ENCODE measurements at places on chromosomes 5 and 9.

GRCh38 chr9:70517926-70518610 lies 103.6 kb upstream of the KLF9 start:
- DNase-seq: no peak
- no peaks in the 10 kb centered on the region for H3K4me1 ChIP-seq
- no peaks in the 10 kb centered on the region for H3K36me3 ChIP-seq

- H3K27me3 ChIP-seq: no peaks in the 10 kb centered on the region
- H3K4me3 ChIP-seq: no peak overlapping the region
- H3K4me1 ChIP-seq: peaks cover 59% of the 10 kb centered on the region
- no peak for DNase-seq
- no peaks in the 10 kb centered on the region for H3K36me3 ChIP-seq
Observed at GRCh38 chr9:2567922-2568321, 53.7 kb upstream of the VLDLR start.

DNA sequence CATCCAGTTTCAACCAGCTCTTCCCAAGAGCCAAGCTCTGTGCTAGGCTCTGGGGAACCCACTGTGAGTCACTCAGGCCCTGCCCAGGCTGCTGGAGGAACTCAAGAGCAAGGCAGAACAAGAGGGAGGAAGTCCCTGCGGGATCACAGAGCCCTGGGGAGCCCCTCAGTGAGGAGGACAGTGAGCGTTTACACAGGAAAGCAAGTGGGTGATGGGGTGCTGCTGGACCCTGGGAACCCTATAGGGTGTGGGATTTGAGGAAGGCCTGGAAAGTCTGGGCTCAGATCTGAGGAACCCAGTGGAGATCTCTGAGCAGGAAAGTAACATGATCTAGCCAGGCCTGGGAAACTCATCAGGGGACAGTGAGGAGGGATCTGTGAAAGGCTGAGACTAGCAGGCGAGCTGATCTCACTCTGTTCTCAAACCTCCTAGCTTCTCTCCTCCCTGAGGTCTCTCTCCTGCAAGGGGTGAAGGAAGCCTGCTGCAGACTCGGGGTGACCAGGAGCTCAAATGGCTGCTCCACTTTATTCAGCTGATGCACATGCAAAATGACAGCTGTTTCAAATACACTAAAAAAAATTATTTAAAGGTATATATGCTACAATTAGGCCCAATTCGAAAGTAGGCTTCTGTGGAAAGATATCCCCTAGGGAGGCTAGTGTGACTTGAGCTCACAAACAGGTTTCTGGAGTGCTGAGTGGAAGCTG lies 70.0 kb downstream of the SHB start:
- H3K36me3 ChIP-seq: no peaks in the 10 kb centered on the region
- H3K27ac ChIP-seq: peak overlapping the region; percentile 67
- no peaks in the 10 kb centered on the region for H3K27me3 ChIP-seq
- peak; percentile 40 for DNase-seq
- H3K4me3 ChIP-seq: no peak overlapping the region

DNA sequence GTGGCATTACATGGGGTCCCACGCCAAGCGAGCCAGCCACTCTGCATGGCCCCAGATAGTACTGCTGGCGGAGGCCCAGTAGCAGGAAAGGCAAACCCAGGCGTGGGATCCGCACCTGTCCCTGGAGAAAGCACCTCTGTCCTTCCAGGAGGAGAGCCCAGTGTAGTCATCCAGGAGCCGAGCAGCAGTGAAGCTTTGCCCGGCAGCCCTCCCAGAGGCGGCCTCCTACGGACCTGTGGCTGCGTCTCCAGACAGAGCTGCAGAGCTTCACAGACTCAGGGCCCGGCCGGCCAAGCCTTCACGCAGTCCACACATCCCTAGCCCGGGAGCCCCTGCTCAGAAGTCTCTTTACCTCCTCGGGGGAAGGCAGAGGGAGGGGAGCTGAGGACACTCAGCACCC lies 100.8 kb upstream of the PPP1R26 start:
- no peaks in the 10 kb centered on the region for H3K4me1 ChIP-seq
- H3K36me3 ChIP-seq: no peaks in the 10 kb centered on the region
- DNase-seq: no peak
- no peak overlapping the region for H3K27ac ChIP-seq
- H3K4me3 ChIP-seq: no peak overlapping the region
- peaks cover 84% of the 10 kb centered on the region for H3K27me3 ChIP-seq

DNA sequence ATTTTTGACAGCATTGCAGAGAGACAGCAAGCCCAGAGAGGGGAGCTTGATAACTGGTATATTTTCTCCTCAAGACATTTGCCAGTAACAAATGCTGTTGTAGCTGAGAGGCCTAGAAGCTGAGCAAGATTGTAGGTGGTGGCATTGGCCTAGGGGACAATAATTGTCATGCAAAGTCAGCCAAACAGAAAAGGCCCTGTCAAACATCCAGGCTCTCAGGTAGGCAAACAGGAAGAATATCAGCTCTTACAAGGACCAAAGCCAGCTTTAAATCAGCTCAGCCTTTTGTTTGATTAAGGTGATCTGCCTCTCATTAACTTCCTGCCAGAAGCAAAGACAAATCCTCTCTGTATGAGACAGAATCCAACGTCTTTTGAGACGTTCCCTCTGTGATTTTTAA lies 29.7 kb upstream of the BARX1 start:
- DNase-seq: no peak
- H3K36me3 ChIP-seq: no peaks in the 10 kb centered on the region
- H3K27me3 ChIP-seq: peaks cover 13% of the 10 kb centered on the region
- no peaks in the 10 kb centered on the region for H3K4me1 ChIP-seq

DNA sequence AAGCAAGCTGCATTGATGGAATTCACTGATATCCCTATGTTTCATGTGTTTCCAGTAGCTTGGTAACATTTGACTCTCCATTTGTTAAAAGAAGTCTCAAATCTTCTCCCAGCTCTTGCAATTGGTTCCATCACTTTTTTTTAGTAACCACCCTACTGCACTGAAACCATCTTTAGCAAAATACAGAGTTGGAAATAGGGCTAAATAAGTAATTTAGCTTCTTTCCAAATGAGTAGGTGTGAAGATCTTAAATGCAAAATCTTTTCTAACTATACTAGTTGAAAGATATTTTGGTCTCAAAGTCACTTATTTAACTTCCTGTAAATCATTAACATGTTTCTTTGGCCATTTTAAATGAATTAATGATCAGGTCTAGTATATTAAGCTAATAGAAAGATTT lies 138.1 kb downstream of the DIRAS2 start:
- no peak overlapping the region for H3K27ac ChIP-seq
- H3K36me3 ChIP-seq: no peaks in the 10 kb centered on the region
- no peaks in the 10 kb centered on the region for H3K27me3 ChIP-seq
- H3K4me3 ChIP-seq: no peak overlapping the region
- no peaks in the 10 kb centered on the region for H3K4me1 ChIP-seq
- DNase-seq: no peak

- no peaks in the 10 kb centered on the region for H3K36me3 ChIP-seq
- no peak overlapping the region for H3K4me3 ChIP-seq
- H3K4me1 ChIP-seq: no peaks in the 10 kb centered on the region
- H3K27me3 ChIP-seq: no peaks in the 10 kb centered on the region
- H3K27ac ChIP-seq: no peak overlapping the region
Observed at GRCh38 chr9:124306098-124306735, 48.5 kb downstream of the NEK6 start.

- H3K36me3 ChIP-seq: no peaks in the 10 kb centered on the region
- DNase-seq: peak; percentile 19
- no peak overlapping the region for H3K4me3 ChIP-seq
- no peak overlapping the region for H3K27ac ChIP-seq
- H3K4me1 ChIP-seq: peaks cover 50% of the 10 kb centered on the region
- H3K27me3 ChIP-seq: no peaks in the 10 kb centered on the region
Observed at GRCh38 chr5:127068493-127069214, 4.6 kb downstream of the C5orf63 start.

DNA sequence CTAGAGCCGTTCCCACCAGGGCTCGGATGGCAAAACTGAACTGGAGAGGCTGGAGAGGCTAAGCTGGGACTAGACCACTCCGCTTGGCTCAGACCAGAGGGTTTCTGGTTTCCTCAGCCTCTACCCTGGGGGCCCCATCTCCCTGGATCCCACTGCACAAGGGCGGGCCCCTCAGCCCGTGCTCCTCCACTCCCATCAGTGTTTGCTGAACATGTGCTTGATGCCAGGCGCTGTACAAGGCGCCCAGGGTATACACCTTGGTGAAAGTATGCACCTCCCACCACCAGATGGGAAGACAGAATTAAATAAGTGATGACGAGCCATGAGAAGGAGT lies 18.0 kb downstream of the GPX3 start:
- H3K27ac ChIP-seq: peak overlapping the region; percentile 80
- H3K36me3 ChIP-seq: peaks cover 87% of the 10 kb centered on the region
- H3K4me3 ChIP-seq: no peak overlapping the region
- H3K4me1 ChIP-seq: peaks cover 45% of the 10 kb centered on the region
- no peaks in the 10 kb centered on the region for H3K27me3 ChIP-seq

GRCh38 chr9:7125231-7125630 lies 367.5 kb downstream of the KDM4C start:
- no peaks in the 10 kb centered on the region for H3K4me1 ChIP-seq
- no peak overlapping the region for H3K27ac ChIP-seq
- H3K36me3 ChIP-seq: peaks cover 21% of the 10 kb centered on the region
- no peak for DNase-seq
- no peak overlapping the region for H3K4me3 ChIP-seq

- no peak overlapping the region for H3K4me3 ChIP-seq
- DNase-seq: no peak
- no peaks in the 10 kb centered on the region for H3K4me1 ChIP-seq
- H3K27ac ChIP-seq: no peak overlapping the region
- no peaks in the 10 kb centered on the region for H3K36me3 ChIP-seq
- H3K27me3 ChIP-seq: peaks cover 32% of the 10 kb centered on the region
Observed at GRCh38 chr5:4877579-4877978, 262.6 kb upstream of the ADAMTS16 start.

- no peak overlapping the region for H3K4me3 ChIP-seq
- no peak overlapping the region for H3K27ac ChIP-seq
- peaks cover 29% of the 10 kb centered on the region for H3K36me3 ChIP-seq
Observed at GRCh38 chr5:168216989-168217388, 74.5 kb upstream of the WWC1 start.

DNA sequence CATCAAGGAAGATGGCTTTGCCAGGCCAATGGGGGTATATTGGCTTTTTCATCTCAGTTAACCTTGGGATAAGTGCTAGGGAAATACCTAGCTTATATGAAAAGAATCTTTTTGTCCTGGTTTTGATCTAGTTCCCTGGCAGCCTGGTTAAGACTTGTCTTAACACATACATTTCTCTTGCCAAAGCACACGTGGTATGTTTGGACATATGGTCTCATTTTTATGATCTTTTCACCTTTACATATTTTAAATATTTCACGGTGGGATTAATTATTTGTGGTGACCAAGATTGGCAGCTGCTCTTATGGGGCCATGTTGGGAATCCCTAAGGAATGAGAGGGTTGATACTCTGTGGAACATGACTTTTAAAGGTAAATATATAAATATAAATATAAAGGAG lies 312.5 kb downstream of the NPR3 start:
- no peaks in the 10 kb centered on the region for H3K27me3 ChIP-seq
- no peak overlapping the region for H3K27ac ChIP-seq
- DNase-seq: no peak
